Stimulated activated CD4-positive, alpha-beta T cell treated with anti-CD3 and anti-CD28 coated beads, Interleukin-4, amount 100 ng/mL, for 1 hour (primary cell): ENCODE measurements at places on chromosomes 6 and 20.

DNA sequence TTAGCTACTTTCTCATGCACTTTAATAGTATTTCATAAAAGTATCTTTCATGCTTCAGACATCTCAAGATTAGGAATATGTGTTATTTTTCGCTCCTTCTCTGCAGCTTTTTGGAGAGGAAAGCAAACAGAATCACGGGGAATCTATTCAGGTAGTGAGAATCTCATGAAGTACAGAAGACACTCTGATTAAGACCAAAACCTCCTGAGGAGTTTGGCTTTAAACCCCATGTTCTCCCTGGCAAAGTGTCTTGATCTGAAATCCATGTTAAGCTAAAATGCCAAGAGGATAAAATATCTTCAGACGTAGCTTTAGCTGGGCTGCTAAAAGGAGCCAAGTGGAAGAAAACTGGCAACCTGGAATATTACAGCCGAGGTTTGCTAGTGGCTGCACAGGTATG, 149.3 kb downstream of the LRRC1 start:
- DNase-seq, result no peak

- no peak for DNase-seq
Observed at GRCh38 chr6:150248300-150248699, 105.5 kb downstream of the PPP1R14C start.

DNA sequence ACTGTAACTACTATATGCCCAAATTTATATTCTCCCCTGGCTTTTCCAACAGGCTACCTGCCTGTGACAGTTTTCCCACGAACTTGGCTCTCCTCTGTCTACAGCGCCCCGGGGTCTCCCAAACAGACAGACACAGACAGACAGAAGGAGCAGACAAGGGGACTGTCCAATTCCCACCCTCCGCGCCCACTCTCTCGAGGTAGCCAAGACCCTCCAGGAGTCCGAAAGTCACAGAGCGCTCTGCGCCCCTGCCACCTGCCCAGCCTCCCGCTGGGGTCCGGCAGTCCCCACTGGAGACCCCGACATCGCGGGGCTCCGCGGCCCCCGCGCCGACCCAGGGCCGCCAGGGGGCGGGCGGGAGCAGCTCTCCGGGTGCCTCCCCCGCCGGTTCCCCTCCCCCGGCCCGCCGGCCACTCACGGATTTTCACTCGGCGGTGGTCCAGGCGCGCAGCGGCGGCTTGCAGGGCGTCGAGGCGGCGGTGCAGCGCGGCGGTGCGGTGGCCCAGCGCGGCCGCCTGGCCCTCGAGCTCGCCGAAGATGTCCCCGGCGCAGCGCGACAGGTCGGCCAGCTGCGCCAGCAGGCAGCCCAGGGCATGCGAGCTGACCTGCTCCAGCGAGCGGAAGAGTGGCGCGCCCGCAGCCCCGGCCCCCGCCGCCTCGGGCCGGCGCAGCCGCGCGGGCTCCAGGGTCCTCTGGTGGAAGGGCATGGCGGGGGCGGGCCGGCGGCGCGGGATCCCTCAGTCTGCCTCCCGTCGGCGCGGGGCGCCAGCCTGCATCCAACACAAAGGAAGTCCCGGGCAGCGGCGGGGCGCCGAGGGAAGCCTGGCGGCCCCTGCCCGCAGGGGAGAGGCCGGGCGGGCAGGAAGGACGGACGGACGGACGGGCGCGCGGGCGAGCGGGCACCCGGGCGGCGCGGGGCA, 81.3 kb upstream of the CCDC28A start:
- DNase-seq, result peak; percentile 57

DNA sequence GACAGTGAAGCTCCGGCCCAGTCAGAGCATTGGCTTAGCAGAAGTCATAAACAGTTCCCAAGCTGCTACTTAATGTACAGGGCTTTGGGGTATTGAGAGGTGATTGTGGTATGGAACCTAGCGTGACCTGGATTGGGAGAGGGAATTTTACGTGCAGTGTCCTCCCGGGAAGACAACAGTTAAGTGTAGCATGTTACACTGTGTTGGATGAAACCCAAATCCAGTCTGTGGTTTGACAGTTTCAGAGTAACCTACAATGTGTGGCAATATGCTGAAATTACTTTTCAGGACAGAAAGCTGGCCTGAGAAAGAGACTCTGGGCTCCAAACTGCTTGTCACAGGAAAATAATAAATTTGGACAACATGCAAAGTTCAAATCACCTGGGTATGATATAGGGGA, 28.1 kb upstream of the RALGAPA2 start:
- DNase-seq, result no peak

DNA sequence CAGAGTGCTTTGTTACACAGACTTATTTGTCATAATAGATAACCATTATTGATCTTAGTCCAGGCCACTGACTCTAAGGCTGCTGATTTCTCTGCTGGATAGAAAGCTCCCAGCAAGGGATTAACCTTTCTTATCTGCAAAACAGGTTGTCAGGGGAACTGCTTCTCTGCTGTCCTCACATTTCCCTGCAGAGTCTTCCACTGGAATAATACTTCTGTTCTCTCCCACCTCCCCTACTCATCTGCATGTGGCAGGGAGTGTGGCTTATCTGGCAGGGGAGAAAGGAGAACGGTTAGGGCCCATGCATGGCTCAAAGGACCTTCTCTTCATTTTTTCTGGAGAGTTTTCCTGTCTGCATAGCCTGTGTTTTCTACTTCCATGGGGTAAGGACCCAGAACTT, 86.2 kb downstream of the LAMP5 start:
- DNase-seq, result no peak

DNA sequence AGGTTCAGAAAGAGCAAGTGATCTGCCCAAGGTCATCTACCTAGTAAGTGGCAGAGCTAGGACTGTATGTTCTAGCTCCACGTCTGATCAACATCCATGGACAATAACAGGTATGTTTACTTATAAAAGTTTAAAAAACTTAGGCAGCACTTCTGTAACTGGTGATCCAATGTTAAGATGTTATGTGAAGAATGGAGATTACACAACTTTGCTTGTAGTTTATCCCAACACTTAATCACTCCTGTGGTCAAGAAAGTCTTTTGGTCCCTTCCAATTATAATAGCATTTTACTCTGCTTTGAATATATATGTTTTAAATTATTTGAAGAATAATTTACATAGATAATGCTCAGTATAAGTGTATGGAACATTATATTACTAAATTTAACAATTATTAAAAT, 4.8 kb downstream of the FBXO30 start:
- no peak for DNase-seq

DNA sequence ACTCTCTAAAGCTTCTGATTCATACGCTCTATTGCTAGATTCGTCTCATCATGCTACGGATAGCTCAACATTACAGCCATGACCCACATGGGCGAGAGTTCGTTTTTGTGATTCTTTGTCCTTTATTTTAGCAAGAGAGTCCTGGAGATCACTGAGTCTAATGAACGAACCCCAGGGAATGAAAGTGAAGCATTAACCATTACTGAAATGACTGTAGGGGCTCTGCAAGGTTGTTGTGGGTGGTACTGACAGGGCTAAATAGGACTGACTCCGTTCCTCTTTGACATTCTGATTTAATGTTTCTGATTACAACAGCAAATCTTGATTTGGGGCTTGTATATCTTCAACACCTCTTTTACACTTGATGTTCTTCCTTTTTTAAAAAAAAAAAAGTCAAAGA, 13.7 kb upstream of the RTF2 start:
- DNase-seq, result no peak

GRCh38 chr6:142694054-142694453, 250.9 kb downstream of the HIVEP2 start:
- no peak for DNase-seq

GRCh38 chr6:132253211-132253610, 148.1 kb downstream of the MOXD1 start:
- no peak for DNase-seq

GRCh38 chr6:150142097-150142669, 661 bp upstream of the PPP1R14C start:
- no peak for DNase-seq

- DNase-seq, result no peak
Observed at GRCh38 chr20:15645816-15646215, 927.4 kb downstream of the KIF16B start.

DNA sequence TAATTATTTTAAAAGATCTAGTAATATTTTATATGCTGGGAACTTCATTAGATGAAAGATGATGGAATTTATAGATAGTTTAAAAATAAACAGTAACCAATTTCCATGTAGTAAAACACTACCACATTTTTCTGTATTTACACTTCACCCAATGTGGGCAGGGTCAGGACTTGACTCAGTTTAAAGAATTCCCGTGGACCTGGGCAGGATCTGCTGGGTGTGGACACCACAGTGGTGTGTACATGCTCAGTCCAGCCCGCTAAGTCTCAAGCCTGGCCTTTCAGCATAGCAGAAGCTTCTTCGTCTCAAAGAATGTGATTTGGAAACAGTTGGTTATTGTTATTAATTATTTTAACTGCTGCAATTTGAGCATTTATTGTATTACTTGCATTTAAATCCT, 364.2 kb downstream of the SYNE1 start:
- no peak for DNase-seq

DNA sequence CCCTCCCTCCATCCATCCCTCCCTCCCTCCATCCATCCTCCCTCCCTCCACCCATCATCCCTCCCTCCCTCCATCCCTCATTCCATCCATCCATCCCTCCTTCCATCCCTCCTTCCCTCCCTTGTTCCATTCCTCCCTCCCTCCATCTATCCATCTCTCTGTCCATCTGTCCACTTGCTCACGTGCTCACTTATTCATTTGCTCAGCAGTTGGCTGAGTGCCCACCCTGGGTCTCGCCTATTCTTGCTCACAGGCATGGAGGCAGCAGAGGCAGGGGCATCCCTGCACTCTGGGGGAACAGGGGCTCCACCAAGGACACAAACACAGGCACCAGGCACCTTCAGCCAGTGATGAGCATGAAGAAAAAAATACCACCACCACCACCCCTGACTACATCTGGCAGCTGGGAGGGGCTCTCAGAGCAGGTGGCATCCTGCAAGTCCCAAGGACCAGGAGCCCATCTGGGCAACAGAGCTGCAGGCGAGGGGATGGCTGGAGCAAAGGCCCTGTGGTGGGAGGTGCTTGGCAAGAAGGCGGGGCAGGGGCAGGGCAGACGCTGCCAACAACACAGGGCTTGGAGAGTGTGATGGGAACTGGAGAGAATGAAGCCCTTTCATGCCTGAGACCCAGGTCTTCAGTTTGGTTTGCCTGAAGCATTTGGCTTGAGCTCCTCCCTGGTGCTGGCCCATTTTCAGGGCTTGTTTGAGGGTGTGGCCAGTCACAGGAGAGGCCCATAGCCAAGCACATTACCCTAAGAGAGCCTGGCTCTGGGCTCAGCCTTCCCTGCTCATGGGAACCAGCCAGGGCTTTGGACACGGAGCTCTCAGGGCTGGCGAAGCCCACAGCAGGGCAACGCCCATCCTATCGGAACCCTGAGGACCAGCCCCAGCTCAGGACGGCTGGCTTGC, 40.2 kb upstream of the MRGBP start:
- DNase-seq, result no peak

- no peak for DNase-seq
Observed at GRCh38 chr20:33076662-33077372, 2.6 kb upstream of the BPIFB4 start.

GRCh38 chr6:132142308-132142707, 191.1 kb upstream of the CCN2 start:
- no peak for DNase-seq

- no peak for DNase-seq
Observed at GRCh38 chr6:141261016-141261671, 871.6 kb upstream of the GJE1 start.

DNA sequence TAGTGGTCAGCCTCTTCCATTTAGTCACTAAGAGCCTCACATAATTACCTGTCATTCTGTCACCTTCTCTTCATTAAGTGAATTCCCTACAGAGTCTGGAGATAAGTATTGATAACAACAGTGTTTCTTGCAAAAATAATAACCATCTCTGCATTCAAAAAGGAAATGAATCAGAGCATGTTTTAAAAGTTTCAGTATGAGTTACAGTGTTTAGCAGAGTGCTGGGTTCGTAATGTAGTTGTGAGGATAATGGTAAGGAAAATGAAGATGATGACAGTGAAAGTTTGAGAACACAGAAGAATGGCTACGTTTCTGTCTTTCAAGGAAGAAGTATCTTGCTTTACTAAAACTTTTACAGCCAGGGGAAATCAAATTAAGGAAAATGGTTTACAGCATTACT, 31.3 kb downstream of the GPRC6A start:
- DNase-seq, result no peak
